WTC11 (cell line): ENCODE measurements at places on chromosomes 2 and 18. TPM values are rescaled to one million over a fixed set of nuclear protein-coding genes. Genes with fewer than 3 reads are reported as not detected.

LIMS3 gene
- total RNA-seq = 1.1 to 4.6 TPM (median 2.5 TPM) in 3 replicates

TMEM200C gene
- total RNA-seq = 6.1 to 7.4 TPM (median 6.6 TPM) in 3 replicates

MARS2 gene
- total RNA-seq = 24.8 to 32.2 TPM (median 25.6 TPM) in 3 replicates

- peak; percentile 52 for DNase-seq
These were observed 239.8 kb downstream of the HAUS1 start for GRCh38 chr18:46343931-46344372.

DNA sequence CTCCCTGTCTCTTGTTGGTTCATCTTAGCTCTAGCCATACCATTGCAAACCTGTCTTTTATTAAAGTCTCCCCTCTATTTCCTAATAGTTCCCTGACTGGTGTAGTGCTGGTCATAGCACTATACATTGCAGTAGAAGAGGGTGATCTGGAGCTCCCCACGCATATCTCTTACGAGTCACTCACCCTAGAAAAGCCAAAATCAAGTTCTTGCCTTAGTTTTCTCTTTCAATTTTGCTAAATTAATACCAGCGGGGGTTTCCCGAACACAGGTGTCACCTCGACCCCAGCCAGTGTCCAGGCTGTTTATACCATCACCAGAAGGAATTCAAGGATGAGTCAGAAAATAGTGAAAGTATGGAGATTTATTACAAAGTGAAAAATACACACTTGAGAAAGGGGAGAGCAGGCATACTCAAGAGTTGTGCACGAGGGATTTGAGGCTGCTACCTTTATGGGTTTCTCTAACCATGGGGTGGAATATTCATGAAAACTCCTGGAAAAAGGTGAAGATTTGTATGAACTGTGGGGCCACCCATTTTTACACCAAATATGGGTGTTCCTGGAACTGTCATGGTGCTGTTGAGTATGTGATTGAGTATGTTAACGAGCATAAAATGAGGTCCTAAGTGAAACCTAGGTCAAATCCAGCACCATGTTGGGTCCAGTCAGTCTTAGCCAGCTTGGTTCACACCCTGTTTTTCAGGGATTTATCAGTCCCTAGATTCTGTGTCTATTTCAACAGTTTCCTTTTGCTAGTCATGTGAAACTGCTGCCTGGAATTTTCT is 20.2 kb downstream of the PROKR1 start:
- no peak for DNase-seq

GRCh38 chr2:98891591-98891990 is 44.4 kb downstream of the CRACDL start:
- DNase-seq = no peak

DNA sequence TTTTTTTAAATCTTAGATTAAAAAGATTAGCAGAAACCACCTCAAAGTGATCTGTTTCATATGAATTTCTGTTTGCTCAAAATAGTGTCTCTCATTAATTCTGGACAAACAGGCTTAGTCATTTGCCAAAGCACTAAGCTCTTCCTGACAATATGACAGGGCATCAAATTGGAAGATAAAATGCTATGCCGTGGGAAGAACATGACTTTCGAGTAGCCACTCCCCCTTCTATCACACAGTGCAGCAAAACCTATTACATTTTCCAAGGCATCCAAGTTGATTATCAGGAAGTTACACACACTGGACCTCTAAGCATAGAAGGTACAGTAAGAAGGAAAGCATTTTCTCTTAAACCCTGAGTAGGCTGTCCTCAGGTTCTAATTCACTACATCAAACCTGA is 89.5 kb downstream of the STK39 start:
- no peak for DNase-seq

- DNase-seq = no peak
These were observed 42.8 kb upstream of the TTR start for GRCh38 chr18:31548853-31549252.

DNA sequence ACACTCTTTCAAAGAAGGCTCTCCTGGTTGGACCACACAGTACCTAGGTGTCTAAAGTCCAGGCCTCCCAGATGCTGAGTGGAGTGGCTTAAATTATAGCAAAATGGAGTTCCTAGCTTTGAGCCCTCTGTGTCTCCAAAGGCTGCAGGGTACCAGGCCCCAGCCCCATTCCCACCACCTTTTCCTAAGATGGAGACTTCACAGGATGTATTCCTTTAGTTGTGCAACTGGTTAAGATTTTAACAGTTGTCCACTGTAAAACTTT is 4.9 kb downstream of the SMAD7 start:
- no peak for DNase-seq

DNA sequence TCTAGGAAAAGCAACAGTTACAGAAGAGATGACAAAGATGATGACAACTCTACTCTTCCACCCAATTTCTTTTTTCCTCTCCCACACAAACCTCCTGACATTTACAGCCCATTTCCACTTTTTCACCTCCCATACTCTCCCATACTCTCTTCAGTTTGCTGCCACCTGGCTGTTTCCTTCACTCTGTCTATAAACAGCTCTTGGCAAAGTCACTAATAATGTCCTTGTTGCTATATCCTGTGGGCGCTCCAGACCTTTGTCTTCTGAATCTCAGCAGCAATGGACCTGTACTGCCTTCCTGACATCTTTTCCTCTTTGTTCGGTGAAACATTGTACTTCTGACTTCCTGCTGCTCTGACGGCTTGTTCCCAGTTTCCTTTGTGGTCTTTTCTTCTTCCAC is 60.7 kb upstream of the CAVIN2 start:
- DNase-seq = no peak

DNA sequence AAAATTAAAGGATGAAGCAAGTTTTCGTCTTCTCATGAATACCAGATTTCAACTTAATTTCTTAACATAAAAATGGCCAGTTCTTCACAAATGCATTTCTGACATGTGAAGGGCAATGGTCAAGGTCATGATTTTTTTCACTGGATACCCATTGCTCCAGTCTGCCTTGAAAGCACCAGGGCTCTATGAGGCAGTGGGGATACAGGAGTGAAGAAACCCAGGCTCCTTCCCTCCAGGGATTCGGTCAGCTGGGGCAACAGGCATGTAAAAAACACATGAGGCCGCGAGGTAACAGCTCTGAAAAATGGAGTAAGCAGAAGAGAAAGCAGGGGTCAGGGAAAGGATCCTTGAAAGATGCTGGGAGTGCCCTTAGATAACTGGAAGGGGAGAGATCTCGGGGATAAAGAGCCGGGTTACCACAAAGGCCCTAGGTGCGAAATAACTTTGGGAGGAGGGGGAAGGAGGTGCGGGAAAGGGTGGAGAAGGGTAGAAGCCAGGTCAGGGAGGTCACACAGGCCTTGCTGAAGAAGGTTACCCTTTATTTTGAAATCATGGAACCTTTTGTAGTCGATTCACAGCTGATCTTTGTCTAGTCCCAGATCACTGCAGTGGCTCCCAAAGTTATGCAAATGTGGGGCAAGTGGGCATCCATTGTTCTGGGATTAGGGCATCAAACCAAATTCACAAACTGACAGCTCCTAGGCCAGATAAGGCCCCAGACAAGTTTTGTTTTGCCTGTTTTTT is 5.2 kb upstream of the SPRED2 start:
- peak; percentile 23 for DNase-seq

- peak; percentile 67 for DNase-seq
These were observed 21.9 kb downstream of the MRPL35 start for GRCh38 chr2:86221066-86221684.
